ENCODE measurements at places on chromosomes 11 and 22.

GRCh38 chr11:40683010-40683409, 776.4 kb downstream of the LRRC4C start:
- no peak for DNase-seq

DNA sequence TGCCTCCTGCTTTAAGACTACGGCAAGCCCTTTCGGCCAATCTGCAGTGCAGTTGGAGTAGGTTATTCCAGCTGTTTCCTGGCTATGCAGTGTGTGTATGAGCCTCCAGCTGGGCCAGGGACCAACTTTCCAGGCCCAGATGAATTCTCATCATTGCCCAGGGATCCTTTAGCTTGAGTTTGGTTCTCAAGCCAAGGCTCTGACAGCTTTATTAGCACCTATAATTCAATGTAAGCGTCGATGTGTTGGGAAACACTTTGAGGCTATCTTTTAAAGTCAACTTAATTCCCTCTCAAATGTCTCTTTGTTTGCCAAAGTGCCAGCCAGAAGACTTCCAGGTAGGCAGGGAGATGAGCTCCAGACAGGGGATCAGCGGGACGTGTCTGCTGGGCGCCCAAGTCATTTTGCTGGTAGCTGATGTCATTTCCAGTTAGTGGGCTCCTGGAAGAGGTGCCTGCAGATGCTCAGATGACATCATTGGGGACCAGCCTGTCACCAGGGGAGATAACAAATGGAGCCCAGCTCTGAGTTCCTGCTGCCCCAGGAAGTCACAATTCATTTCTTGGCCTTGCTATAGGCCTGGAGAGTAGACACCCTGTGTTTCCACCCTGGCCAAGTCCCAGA, 520.4 kb downstream of the SOX6 start:
- DNase-seq, result no peak

DNA sequence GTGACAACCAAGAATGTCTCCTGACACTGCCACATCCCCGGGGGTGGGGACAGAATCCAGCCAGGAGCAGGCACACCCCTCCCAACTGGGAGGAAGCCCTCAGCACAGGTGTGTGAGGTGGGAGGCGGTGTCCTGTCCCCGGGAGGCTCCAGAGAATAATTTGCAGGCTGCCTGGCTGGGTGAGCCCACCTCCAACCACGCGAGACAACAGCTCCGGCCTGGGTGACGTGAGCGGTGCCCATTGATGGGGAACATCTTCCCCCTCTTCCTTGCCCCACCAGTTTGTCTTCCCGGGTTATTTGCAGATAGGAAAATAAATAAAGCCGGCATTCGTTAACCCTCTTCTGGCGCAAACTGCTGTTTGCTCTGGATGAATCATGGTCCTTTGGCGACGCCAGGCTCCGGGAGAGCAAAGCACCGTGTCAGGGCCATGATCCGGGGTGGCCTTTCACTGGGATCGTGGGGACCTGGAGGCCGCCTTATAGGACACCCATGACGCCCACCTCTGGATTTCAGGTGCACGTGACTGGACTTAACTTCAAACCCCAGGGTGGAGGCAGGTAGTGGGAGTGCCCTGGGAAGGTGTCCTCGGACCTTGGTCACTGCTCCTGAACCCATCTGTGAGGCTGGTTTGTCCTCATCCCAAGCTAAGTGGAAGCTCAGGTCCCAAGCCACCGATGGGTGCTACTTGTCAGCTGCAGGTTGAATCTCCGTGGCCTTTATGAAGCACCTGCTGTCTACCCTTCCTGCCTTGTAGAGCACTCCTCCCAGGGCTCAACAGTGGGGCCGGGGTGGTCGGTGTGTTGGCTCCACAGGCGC, 13.9 kb downstream of the CCND1 start:
- DNase-seq, result no peak

GRCh38 chr11:3046190-3046589, 11.0 kb downstream of the CARS1 start:
- no peak for DNase-seq

GRCh38 chr11:1087961-1088926, 13.6 kb downstream of the MUC2 start:
- DNase-seq, result no peak

DNA sequence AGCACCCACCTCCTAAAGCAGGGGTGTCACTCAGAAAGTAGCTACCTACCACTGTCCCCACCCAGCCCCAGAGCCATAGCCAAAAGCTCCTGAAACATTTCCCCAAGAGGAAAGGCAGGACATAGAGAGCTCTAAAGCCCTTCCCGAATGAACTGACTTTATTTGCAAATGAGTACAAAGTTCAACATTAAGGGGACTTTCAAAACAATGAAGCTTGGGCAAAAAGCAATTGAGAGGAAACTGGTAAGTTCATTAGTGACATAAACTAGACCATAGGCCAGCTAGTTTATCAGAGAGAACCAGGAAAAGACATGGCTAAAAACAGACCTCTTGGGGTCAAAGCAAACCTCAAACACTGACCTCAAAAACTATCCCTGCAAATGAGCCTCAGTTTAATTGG, 72.7 kb downstream of the IGLL5 start:
- DNase-seq, result no peak

DNA sequence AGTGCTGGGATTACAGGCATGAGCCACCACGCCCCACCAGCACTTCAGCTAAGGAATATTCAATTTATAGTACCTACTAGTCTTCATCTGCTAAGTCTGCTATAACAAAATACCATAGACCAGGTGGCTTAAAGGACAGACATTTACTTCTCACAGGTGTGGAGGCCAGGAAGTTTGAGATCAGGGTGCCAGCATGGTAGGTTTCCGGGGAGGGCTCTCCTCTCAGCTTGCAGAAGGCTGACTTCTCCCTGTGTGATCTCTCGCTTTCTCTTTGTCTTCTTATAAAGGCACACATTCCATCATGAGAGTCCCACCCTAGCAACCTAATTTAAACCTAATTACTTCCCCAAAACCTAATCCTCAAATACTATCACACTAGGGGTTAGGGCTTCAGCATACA, 433.0 kb downstream of the INSC start:
- no peak for DNase-seq

- DNase-seq, result no peak
These were observed 450.0 kb downstream of the MIAT start for GRCh38 chr22:27107386-27107785.

DNA sequence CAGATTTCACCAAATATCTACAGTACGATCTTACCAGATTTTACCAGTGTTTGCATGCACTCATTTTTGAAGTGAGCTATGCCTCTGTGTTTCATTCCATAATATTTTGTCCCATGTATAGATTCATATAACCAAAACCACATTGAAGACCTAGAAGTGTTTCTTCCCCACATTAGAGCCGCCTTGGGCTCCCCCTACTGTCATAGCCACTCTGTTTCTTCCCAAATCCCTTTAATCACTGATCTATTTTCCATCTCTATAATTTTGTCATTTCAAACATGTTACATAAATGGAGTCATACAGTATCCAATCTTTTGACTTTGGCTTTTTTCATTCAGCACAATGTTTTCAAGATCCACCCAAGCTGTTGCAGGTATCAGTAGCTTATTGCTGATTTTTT, 12.7 kb downstream of the MRGPRX3 start:
- DNase-seq, result no peak

DNA sequence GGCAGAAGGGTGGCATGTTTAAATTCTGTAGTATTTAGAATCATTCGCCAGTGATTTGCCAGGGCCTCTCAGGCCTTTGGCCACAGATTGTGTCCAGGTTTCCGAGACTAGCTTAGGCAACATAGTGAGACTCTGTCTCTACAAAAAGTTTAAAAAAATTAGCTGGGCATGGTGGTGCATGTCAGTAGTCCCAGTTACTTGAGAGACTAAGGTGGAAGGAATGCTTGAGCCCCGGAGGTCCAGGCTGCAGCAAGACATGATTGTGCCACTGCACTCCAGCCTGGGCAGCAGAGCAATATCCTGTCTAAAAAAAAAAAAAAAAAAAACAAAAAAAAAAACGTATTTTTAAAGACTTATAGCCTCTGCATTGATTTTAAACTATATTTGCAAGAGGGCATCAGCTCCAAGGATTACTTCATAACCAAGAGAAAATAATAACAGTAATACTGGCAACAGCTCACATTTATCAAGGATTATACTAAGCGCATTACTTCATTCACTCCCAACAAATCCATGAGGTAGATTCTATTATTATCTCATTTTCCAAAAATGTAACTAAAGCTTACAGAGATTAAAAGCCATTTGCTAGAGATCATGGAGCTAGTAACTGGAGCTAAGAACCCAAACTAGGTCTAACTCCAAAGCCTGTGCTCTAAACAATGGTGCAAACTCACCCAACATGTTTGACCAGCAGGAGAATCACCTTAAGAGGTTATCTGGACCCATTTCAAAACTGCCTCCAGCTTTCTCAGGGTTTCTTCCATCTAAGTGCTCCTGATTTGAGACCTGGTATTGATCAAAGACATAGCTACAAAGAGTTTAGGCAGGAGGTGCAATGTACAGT, 32.6 kb upstream of the SLC6A5 start:
- no peak for DNase-seq

- no peak for DNase-seq
These were observed 46.0 kb downstream of the THAP12 start for GRCh38 chr11:76334826-76335389.

GRCh38 chr11:111554532-111554931, 14.0 kb downstream of the LAYN start:
- DNase-seq, result no peak

DNA sequence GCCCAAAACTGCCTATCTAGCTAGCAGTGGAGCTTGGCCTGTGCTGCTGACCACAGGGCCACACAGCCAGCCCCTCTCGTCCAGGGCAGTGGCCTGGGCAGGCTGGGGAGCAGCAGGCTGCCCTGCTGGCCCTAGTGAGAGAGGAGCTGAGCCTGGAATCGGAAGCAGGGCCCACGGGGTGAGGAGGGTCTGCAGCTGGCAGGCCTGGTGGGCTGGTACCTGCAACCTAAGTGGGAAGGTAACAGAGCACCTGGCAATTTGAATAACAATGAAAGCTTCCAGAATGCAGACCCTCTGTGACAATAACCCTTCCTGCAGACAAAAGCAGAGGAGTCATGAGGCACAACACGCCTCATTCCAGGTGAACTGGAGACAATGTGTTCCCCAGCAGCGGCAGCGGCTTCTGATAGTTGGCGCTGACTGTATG, 31.8 kb upstream of the RFPL3 start:
- no peak for DNase-seq

DNA sequence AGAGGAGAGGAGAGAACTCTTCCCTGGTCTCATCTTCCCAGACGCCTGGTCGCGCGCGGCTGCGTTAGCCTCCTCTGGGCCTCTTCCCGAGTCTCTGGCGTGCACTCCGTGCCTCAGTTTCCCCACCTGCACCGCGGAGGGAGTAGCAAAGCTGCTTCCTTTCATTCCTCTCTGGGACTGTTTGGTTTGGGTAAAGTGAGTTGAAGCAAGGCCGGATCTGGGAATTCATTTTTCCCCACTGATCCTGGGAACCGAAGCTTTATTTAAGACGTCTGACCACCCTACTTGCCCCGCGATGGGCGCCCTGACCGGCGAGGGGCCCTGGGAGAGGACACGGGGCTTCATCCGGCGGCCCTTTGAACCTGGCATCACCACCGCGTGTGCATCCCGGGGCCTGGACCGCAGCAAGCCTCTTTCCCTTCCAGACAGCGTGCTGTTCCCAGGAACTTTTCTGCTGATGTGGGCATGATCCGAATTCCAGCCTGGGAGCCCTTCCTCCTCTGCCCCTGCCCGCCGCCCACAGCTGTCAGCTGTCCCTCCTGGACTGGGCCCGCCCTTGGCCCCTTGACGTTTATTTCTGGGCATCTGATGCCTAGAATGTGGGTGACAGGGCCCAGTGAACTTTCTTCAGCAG, 758 bp downstream of the LDLRAD3 start:
- DNase-seq, result no peak

- DNase-seq, result no peak
These were observed 645.3 kb downstream of the BRD1 start for GRCh38 chr22:49182416-49182815.

- no peak for DNase-seq
These were observed 1.5 kb upstream of the CLDN5 start for GRCh38 chr22:19525666-19526065.

GRCh38 chr11:11555208-11555607, 66.6 kb downstream of the GALNT18 start:
- no peak for DNase-seq

GRCh38 chr11:70418130-70418529, 19.8 kb downstream of the CTTN start:
- DNase-seq, result no peak

DNA sequence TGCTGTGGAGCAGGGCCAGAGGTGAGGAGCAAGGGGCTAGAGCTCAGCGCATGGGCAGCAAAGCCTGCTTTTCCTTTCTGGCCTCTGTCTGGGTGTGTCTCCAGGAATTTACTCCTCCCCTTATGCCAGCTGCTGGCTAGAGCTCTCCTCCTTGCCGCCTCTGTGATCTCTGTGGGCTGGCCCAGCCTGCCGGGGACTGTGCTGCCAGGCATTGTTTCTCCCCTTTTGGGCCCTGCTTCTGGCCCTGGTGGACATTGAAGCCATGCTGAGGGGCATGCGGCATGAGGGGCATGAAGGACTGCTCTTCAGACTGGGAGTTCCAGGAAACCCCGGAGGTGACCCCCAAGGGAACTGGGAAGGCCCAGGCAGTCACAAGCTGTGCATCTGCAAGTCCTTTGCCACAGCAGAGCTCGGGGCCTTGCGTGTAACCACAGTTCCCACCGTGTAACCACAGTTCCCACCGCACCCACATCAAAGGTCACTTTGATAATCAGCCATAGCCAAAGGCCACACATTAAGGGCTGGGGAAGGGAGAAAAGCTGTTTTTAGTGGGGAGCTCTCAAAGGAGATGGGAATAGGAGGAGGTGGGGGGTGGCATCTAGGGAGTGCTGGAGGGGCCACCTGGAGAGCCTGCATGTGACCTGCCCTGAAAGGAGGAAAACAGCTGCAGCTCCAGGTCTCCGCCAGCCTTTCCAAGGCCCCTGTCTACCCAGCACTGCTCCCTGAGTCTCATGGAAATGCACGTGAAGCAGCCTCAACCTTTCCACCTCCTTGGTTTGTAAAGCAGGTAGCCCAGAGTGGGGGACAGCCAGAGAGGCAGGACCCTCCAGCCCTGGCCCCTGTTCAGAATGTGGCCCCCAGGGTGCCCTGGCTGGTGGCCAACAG, 62.3 kb downstream of the PPFIBP2 start:
- DNase-seq, result no peak

DNA sequence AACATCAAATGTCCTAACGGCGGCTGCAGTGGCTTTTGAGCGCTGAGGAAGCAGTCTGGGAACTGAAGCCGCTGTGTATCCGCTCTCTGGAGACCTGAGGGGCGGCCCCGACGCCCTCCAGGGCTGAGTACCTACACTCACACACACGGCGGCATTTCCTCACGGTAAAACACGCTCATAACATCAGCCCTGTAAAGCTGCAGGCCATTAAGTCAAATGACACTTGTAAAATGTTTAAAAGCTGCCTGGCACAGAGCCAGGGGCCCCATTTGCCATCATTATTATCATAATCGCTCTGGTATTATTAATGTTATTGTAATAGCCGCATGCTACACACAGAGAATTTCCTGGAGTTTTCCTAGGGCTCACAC, 5.1 kb downstream of the CARS1 start:
- DNase-seq, result no peak

DNA sequence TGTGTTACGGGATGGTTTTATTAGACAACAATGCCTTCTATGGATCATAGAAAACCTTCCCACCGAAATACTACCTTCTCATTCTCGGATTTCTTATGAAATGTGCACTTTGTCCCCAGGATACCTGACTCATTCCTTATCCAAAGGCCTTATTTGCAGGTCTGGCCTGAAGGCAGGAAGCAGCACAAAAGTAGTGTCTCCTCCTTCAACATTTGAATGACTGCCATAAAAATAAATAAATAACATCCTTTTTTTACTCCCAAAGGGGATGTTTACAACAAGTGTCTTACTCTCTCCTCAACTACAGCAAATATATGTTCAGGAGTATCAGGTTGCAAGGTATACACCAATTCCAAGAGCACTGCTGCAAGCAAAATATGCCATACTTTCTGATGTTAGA, 41.6 kb upstream of the PAK1 start:
- no peak for DNase-seq
